ENCODE measurements at places on chromosomes 12 and 14.
A peak's percentile ranks its signal among the peaks of the same experiment; 100 is the strongest.

- DNase-seq, result no peak
These were observed 68.6 kb downstream of the MARK3 start for GRCh38 chr14:103453791-103454190.

- DNase-seq, result no peak
These were observed 117.2 kb downstream of the CALM1 start for GRCh38 chr14:90514015-90514398.

DNA sequence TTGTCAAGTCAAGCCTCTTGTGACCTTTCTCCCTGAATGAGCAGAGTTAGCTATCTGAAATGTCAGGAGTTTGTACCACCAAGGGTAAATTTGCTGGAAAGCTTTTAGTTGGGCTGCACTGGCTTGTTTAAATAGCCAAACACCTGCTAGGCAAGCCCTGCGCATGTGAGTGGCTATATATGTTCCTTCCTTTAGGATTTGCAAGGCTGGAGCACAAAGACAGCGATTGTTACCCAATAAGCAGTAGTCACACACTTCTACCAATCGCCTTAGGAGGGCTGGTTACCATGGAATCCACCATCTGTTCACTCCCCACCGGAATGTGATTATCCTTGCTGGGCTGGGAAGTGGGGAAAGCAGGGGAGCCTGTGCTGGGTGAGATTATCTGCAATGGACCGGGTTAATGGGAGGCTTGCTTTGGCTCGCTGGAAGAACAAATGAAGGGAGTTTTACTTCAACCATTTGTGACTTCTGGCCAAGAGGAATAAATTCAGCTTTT lies 102.5 kb downstream of the FGD4 start:
- DNase-seq, result no peak

DNA sequence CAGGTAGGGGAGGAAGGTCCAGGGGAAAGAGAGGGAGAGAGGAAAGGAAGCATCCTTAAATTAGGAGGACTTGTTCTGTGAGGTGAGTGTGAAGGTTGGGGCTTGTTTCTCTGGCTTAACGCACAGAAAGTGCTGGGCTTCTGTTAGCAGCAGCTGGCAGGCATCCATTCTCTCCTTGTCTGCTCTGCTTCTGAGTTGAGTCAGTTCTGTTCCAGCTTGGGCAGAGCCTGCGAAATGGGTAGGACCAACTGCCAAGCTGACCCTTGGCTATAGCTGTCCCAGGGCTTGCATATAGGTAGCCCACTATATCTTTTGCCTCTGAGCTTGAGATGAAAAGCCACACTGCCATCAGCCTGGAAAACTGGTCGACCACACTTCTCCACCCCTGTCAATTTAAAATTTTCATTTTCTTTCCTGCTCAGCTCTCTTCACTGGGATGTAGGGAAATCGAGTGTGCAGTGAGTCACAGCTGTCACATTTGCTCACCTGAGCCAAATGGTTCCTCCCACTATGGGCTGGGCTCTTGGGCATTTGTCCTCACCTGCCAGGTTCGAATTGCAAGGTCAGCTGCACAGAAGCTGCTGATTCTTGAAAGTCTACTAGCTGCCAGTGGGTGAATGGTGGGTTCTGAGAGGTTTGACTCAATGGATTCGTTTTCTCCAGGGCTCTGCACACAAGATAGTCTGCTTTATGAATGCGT lies 256.4 kb upstream of the PWP1 start:
- no peak for DNase-seq

DNA sequence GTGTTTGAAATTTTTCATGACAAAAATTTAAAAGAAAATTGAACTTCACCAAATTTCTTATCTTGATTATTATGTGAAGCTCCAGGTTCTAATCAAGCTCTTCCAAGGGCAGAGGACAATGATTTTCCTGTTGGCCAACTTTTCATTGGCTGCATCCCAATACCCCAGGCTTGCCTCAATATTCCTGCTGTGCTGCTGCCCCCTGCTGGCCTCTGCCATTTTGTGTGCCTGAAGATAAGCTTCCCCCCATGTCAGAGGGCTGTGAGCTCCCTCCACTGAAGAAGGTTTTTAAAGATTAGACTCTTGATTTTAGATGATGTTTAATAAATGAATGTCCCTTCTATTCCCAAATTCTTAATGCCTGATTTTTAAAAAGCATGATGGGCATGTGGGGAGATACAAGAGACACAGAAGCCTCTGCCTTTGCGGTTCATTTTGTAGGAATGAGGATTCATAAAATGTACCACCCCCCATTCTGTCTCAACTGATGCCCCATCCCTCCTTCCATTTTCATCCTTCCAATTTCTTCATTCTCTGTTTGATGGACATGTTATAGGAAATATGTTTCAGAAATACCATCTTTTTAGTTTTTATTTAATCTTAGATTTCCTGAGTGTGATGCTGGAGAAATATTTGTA lies 76.7 kb upstream of the RGS6 start:
- DNase-seq, result no peak

GRCh38 chr12:18576104-18576626 lies 161.6 kb downstream of the PLCZ1 start:
- no peak for DNase-seq

GRCh38 chr14:79275292-79275655 lies 936.0 kb downstream of the DIO2 start:
- DNase-seq, result no peak

DNA sequence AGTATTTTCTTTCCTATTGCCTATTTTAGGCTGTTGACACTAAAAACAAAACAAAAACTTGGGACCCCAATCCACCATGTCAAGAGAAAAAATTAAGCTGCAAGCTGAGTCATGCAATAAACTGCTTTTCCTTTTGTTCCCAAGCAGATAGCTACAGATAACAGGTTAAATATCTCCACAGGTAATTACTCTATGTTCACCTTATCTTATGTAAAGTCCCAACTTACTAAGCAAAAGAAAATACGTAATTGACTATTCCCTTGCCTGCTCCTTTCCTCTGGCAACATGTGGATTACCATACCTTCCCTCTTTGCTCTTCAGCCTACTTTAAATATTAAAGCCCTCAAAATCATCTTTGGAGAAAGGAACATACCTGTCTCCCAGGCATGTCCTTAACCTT lies 19.2 kb upstream of the COX16 start:
- DNase-seq, result no peak

GRCh38 chr12:67391034-67391433 lies 121.9 kb downstream of the CAND1 start:
- DNase-seq, result no peak

DNA sequence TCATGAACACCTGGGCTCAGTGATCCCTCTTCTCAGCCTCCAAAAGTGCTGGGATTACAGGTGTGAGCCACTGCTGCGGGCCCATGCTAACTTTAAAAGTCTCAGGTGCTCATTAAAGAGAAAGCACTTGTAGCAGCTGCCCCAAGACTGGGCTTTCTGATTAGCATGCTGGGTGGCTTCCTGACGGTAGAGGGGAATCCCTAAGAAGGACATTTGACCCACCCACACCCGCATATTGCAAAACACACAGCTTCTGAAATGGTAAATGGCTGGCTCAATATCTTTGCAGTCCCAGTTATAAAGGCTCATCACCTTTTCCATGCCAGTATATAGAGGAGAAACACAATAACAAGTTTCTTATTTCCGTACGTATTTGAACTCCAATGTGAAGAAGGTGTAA lies 19.3 kb upstream of the BICD1 start:
- no peak for DNase-seq

GRCh38 chr14:96752125-96752524 lies 45.1 kb upstream of the VRK1 start:
- no peak for DNase-seq

- DNase-seq, result no peak
These were observed 65.7 kb downstream of the PTHLH start for GRCh38 chr12:27906658-27907473.

- no peak for DNase-seq
These were observed 234.9 kb upstream of the PLEKHG7 start for GRCh38 chr12:92467886-92468285.

DNA sequence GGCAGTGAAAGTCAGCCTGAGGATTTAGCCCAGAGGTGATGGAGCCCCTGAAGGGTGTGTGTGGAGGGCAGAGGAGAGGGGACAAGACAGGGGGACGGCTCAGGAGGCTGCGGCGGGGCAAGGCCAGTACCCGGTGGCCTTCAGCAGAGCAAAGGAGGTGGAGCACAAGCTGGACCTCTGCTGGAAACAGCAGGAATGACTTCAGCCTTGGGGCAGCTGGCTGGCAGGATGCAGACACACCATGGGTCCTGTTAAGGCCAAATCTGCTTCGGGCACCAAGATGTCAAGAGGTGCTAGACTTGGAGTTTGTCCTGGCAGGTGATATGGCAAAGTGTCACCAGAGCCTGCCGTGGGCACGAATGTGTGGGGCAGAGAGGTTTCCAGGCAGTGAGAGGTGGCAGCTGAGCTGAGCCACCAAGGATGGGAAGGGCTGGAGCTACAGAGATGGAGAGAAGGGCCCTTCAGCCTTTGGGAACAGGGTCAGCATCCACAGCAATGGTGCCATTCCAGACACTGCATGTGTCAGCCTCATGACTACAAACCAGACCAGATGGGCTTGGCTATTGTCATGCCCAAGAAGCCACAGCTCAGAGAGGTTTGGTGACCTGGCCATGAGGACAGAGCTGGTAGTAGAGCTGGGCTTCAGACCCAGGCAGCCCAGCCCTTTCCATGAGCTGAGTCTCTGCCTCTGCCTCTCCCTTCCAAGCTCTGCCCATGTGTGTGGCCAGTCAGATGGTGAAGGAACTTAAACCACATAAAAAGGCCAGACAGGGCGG lies 91.9 kb downstream of the LGMN start:
- no peak for DNase-seq

- DNase-seq, result no peak
These were observed 29.8 kb upstream of the NFYB start for GRCh38 chr12:104167519-104168458.

DNA sequence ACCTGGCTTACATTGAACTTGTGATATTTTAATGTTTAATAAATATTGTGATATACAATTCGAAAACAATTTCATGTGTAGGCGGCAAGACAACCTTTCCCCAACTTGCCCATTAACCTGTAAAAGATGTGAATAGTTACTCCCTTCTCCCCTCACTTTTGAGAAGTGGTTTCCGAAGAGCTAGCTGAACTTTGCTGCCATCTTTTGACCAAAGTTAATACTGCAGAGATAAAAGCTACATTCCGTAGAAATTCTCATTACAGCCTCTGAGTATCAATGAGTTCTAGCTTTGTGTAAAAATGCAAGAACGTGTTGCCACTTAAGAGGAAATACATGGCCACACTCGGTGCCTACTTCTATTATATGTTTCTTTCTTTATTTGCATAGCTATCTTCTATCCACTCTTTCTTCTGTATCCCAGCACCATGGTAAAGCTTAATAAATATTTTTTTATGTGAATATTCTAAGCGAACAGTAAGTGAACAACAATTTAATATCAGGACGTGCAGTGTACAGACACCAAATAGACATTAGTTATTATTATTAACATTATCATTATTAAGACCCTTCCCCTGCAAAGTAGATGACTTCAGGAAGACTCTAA lies 105.1 kb upstream of the TMEM260 start:
- DNase-seq, result peak; percentile 64

GRCh38 chr14:98244966-98245569 lies 1026.9 kb downstream of the BCL11B start:
- DNase-seq, result no peak

DNA sequence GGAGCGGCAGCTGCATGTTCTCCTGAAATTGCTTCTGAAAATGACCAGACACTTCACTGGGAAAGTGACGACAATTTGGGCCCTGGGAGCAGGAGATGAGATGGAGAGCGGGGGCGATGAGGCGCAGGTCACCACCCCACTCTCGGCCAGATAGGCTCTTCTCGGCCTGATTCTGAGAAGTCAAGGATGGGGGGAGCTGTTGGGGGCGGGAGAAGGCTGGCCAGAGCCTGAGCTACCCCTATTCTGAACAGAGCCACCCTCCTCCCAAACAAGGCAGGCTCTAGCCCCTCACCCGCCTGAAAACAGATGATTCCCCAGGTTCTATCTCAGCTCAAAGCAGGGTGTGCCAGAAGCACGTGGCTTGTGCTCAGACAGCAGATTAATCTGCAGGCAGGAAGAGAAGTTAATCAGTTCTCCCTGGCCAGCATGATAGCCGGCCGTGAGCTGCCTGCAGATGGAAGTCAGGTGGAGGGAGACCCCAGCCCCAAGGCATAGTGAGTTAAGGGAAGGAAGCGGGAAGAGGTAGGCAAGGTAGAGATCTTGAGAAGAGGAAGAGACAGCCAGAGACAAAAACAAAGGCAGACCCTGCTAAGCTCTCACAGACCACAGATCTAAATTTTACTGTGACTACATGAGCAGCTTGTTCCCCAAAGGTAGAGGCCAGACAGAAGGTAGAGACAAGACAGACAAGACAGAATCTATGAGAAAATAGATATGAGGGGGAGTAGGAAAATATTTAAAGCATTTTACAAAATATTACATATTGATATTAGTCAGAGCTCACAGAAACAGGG lies 10.9 kb upstream of the TAC3 start:
- DNase-seq, result no peak

DNA sequence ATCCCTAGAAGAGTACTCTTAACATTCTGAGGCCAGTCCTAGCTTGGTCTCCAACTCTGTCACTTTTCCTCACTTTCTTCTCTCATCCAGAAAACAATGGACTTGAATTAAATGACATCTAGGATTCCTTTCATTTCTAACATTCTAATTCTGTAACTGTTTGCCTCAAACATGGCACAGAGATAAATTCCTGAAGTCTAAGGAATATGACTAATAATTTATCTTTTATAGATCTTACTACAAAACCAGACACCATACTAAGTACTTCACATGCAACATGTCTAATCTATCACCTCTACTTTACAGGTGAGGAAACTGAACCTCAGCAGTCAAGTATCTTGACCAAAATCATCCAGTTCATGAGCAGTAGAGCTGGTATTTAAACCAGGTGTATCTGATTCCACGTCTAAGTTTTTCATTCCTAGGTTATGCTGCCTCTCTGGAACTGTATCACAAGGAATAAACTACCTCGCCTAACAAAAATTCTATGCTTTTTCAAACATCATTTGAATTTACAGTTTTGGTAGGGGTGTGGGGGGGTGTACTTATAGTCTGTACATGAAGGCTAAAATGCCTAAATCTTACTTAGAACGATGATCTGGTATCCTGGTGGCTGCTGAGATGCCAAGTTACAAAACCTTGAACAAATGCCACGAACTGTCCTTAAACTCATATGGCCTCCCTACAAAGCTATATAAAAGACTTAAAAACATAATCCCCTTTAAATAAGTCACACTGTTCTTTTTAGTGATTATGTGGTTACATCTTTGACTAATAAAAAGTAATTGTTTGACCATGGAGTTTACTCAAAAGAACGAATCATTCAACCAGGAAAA lies 41.6 kb downstream of the ATXN2 start:
- no peak for DNase-seq

DNA sequence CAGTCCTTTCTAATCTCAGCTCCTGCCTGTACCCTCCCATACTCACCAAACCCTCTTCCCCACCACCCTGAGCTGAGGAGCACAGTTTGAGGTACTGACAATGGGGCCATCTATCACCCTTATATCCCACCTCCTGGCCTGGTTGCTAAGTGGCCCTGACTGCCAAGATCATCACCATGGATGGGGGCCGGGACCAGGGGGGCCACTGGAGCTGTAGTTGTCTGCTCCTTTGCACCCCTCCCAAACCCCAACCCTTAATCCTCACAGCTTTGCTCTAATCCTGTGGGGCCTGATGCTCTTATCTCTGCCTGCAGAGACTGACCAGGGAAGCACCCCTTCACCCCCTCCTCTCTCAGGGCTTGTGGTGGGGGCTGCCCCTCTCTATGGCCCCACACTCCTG lies 395 bp upstream of the GNB3 start:
- DNase-seq, result no peak
